ENCODE measurements at places on chromosomes 6 and 20.

DNA sequence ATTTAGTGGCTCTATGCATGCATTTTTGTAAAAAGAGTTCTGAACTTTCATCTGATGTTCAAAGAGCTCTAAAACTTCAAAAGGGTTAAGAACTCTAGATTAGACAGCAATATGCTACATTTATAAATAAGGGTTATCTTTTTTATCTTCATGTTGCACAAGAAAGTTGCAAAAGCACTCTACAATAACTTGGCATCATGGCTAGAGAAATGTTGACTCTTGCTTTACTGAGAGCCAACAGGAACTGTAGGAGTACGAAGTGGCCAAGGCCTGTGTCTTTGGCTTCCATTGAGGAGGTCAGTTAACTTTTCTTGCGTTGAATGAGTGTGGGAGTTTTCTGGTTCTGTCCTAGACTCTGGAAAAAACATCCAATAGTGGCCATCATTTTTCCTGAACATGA lies 516.9 kb downstream of the TFAP2B start:
- H3K4me3 ChIP-seq: no peak overlapping the region
- no peaks in the 10 kb centered on the region for H3K27me3 ChIP-seq
- no peaks in the 10 kb centered on the region for H3K36me3 ChIP-seq
- no peak for DNase-seq
- no peak overlapping the region for H3K27ac ChIP-seq
- no peaks in the 10 kb centered on the region for H3K4me1 ChIP-seq

GRCh38 chr6:154447954-154448353 lies 62.5 kb downstream of the CNKSR3 start:
- H3K36me3 ChIP-seq: peaks cover 2% of the 10 kb centered on the region
- H3K4me1 ChIP-seq: peaks cover 8% of the 10 kb centered on the region
- H3K27me3 ChIP-seq: no peaks in the 10 kb centered on the region
- peak; percentile 55 for DNase-seq
- peak overlapping the region; percentile 46 for H3K27ac ChIP-seq

- no peaks in the 10 kb centered on the region for H3K36me3 ChIP-seq
- H3K4me1 ChIP-seq: peaks cover 5% of the 10 kb centered on the region
- no peak for DNase-seq
- H3K4me3 ChIP-seq: no peak overlapping the region
Measured at GRCh38 chr20:62631336-62632308, 10.7 kb upstream of the SLCO4A1 start.

DNA sequence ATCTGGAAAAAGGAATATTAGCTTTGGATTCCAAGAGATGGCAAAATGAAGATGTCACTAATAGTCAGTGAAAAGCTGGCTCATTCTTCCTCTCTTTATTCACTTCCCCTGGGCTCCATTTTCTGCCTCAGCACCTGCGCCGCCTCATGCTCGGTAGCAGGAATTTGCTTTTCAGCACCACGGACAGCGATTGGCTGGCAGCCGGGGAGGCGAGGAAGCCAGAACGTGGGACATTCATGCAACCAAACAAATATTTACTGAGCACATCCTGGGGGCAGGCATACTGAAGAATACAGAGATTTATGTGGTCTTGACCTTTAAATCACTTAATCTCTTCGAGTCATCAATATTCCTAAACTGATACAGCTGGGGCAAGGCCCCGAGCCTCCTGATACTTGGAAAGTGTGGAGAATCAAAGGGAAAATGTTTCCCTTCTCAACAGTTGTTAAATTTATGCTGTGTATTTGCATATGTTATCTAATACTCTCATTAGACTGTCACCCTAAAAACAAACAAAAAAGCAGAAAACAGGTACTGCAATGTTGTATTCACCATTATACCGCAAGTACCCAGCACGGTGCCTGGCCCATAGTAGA lies 12.1 kb upstream of the PDYN start:
- peaks cover 2% of the 10 kb centered on the region for H3K27me3 ChIP-seq
- no peak overlapping the region for H3K4me3 ChIP-seq
- H3K27ac ChIP-seq: no peak overlapping the region
- H3K4me1 ChIP-seq: no peaks in the 10 kb centered on the region
- peak; percentile 45 for DNase-seq

DNA sequence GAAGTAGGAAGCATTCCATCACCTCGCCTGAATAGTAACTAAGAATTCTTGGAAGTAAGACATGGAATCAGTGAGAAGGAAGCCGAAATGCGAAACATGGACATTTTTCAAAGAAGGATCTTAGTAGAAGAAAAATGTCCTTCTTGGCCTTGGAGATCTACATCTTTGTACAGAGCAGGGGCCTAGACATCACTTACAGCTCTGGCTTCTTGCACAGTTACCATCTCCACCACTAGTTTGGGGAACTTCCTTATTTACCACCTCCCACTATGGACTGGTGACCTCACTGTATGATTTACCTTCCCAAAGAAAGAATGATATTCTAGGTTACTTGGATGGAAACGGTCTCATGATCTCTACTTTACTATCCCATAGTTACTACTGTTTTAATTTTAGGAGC lies 15.7 kb downstream of the CASS4 start:
- peak overlapping the region; percentile 96 for H3K27ac ChIP-seq
- no peak overlapping the region for H3K4me3 ChIP-seq
- H3K27me3 ChIP-seq: no peaks in the 10 kb centered on the region
- DNase-seq: no peak
- peaks cover 9% of the 10 kb centered on the region for H3K36me3 ChIP-seq

- no peak overlapping the region for H3K27ac ChIP-seq
- peaks cover 3% of the 10 kb centered on the region for H3K4me1 ChIP-seq
- no peaks in the 10 kb centered on the region for H3K27me3 ChIP-seq
Measured at GRCh38 chr20:50991076-50991475, 31.8 kb downstream of the KCNG1 start.

- no peak overlapping the region for H3K4me3 ChIP-seq
- H3K4me1 ChIP-seq: no peaks in the 10 kb centered on the region
- no peaks in the 10 kb centered on the region for H3K36me3 ChIP-seq
Measured at GRCh38 chr6:131813991-131814390, 6.2 kb downstream of the ENPP1 start.

GRCh38 chr20:44896583-44896982 lies 11.1 kb downstream of the YWHAB start:
- H3K27ac ChIP-seq: peak overlapping the region; percentile 51
- no peak overlapping the region for H3K4me3 ChIP-seq

- H3K4me3 ChIP-seq: no peak overlapping the region
- H3K36me3 ChIP-seq: no peaks in the 10 kb centered on the region
- peaks cover 4% of the 10 kb centered on the region for H3K4me1 ChIP-seq
- H3K27ac ChIP-seq: no peak overlapping the region
- peak; percentile 49 for DNase-seq
Measured at GRCh38 chr6:63352544-63353285, 32.9 kb upstream of the LGSN start.

GRCh38 chr6:53750052-53750650 lies 44.7 kb upstream of the LRRC1 start:
- H3K27ac ChIP-seq: no peak overlapping the region
- no peaks in the 10 kb centered on the region for H3K36me3 ChIP-seq
- DNase-seq: no peak
- H3K4me1 ChIP-seq: peaks cover 3% of the 10 kb centered on the region
- H3K4me3 ChIP-seq: no peak overlapping the region

GRCh38 chr6:10733151-10733715 lies 10.4 kb downstream of the TMEM14C start:
- H3K27me3 ChIP-seq: no peaks in the 10 kb centered on the region
- peaks cover 35% of the 10 kb centered on the region for H3K36me3 ChIP-seq
- H3K4me1 ChIP-seq: peaks cover 3% of the 10 kb centered on the region
- H3K27ac ChIP-seq: no peak overlapping the region
- DNase-seq: no peak
- no peak overlapping the region for H3K4me3 ChIP-seq

DNA sequence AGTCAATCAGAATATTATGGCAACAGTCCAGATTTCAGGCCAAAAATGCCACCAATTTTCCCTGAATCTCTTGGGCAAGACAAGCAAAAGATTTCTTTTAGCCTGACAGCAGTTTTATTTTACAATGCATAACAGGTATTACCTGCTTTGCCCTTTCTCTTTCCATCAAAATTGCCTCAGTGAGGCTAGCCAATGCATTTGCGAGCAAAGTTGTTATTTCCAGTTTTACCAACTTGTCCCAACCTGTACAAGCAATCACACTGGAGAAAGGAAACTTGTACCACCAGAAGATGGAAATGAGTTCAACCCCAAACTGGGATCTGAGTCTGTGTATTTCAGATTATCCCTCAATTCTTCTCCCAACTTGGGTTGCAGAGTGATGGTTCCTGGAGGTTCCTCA lies 279.9 kb upstream of the CDYL start:
- no peaks in the 10 kb centered on the region for H3K36me3 ChIP-seq
- H3K27ac ChIP-seq: no peak overlapping the region
- no peak overlapping the region for H3K4me3 ChIP-seq
- DNase-seq: no peak
- H3K4me1 ChIP-seq: no peaks in the 10 kb centered on the region

- H3K4me3 ChIP-seq: no peak overlapping the region
- no peak for DNase-seq
- H3K36me3 ChIP-seq: peaks cover 89% of the 10 kb centered on the region
- H3K27me3 ChIP-seq: no peaks in the 10 kb centered on the region
- no peak overlapping the region for H3K27ac ChIP-seq
Measured at GRCh38 chr20:32449057-32449889, 91.1 kb downstream of the ASXL1 start.

- no peaks in the 10 kb centered on the region for H3K27me3 ChIP-seq
- no peak overlapping the region for H3K4me3 ChIP-seq
- H3K4me1 ChIP-seq: peaks cover 28% of the 10 kb centered on the region
- no peaks in the 10 kb centered on the region for H3K36me3 ChIP-seq
Measured at GRCh38 chr6:4355241-4355640, 219.9 kb upstream of the ECI2 start.

DNA sequence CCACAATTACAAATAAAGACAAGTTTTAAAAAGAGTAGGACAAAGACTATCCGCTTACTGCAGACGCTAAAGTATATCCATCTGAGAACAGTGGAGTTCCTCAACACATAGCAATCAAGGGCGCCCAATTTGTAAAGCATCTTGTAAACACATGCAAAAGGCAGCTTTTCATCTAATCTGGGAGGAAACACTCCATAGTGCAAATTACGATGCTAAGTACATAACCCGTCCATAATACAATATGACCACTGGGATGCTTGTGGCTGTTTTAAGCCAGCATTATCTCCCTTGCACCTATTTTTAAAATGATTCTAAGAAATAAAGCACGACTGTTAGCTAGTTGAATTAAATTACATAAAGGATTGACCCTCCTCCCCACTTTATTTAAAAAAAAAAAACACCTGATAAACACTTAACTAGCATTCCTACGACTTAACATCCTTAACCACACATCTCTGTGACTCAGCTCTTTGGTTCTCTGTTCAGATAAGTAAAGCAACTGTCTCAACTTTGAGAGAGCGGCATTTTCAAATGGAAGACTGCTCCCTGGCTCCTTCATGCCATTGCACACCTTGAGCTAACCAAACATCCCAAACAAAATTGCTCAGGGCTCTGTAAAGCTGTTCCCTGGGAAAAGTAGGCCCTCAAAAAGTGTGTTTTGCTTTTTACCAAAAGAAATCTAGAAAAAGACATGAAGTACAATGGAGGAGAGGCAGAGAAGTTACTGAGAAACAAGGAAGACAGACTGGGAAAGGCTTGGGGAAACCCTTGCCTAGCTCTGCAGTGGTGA lies 14.2 kb downstream of the SLC22A23 start:
- peaks cover 14% of the 10 kb centered on the region for H3K27me3 ChIP-seq
- peak; percentile 76 for DNase-seq
- H3K27ac ChIP-seq: no peak overlapping the region
- no peaks in the 10 kb centered on the region for H3K36me3 ChIP-seq
- H3K4me1 ChIP-seq: peaks cover 10% of the 10 kb centered on the region

- H3K27ac ChIP-seq: no peak overlapping the region
- no peaks in the 10 kb centered on the region for H3K27me3 ChIP-seq
- H3K36me3 ChIP-seq: no peaks in the 10 kb centered on the region
- DNase-seq: peak; percentile 63
- H3K4me3 ChIP-seq: no peak overlapping the region
Measured at GRCh38 chr20:3687655-3688054, 5.8 kb upstream of the ADAM33 start.

DNA sequence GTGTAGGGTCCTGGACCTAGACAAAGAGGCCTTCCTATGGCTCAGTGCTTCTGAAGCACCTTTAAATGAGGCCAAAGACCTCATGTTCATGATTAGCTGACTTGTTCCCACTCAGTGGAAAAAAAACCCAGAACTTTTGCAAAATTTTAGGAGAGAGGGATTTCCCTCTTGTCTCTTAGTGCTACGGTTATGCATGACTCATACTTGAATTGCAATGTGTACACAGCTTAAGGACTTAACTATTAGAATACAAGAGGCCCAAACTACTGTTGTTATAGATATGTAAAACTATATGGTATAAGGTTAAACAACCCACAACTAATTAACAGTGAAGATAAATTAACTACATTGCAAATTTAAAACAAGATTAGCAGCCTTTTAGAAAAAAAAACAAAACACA lies 32.3 kb upstream of the HLA-A start:
- no peaks in the 10 kb centered on the region for H3K4me1 ChIP-seq
- no peaks in the 10 kb centered on the region for H3K36me3 ChIP-seq
- H3K27ac ChIP-seq: no peak overlapping the region
- peak; percentile 11 for DNase-seq

- H3K4me1 ChIP-seq: no peaks in the 10 kb centered on the region
- H3K4me3 ChIP-seq: no peak overlapping the region
- no peak overlapping the region for H3K27ac ChIP-seq
- H3K27me3 ChIP-seq: no peaks in the 10 kb centered on the region
- no peak for DNase-seq
- H3K36me3 ChIP-seq: no peaks in the 10 kb centered on the region
Measured at GRCh38 chr20:39528436-39528835, 566.3 kb downstream of the DHX35 start.

DNA sequence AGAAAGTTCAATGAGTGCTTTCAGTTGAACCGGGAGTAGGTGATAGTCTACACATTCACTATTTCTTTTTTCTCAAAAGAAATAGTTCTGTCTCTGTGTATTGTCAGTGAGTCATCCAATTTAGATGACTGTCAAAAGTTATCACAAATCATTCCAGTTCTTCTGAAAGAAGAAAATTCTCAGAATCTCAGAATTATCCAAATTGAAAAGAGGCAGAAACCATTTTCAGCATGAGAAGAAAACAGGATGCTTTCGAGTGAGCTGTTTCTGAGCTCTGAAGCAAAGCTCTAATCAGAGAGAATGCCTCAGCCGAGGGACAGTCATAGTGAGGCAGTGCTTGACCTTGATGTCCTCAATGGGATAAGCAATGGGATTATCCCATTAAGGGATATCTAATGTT lies 97.9 kb downstream of the HUS1B start:
- no peak for DNase-seq
- H3K27ac ChIP-seq: no peak overlapping the region
- no peaks in the 10 kb centered on the region for H3K4me1 ChIP-seq
- H3K4me3 ChIP-seq: no peak overlapping the region

GRCh38 chr6:142294679-142295078 lies 7.1 kb upstream of the ADGRG6 start:
- no peak overlapping the region for H3K4me3 ChIP-seq
- H3K36me3 ChIP-seq: no peaks in the 10 kb centered on the region
- H3K27me3 ChIP-seq: no peaks in the 10 kb centered on the region
- no peak for DNase-seq
- H3K27ac ChIP-seq: no peak overlapping the region

- H3K4me1 ChIP-seq: peaks cover 4% of the 10 kb centered on the region
- H3K27ac ChIP-seq: no peak overlapping the region
- peak; percentile 43 for DNase-seq
- H3K4me3 ChIP-seq: no peak overlapping the region
Measured at GRCh38 chr6:17458966-17459365, 65.6 kb downstream of the CAP2 start.

- H3K27me3 ChIP-seq: peaks cover 18% of the 10 kb centered on the region
- no peaks in the 10 kb centered on the region for H3K36me3 ChIP-seq
- H3K27ac ChIP-seq: no peak overlapping the region
- no peak overlapping the region for H3K4me3 ChIP-seq
Measured at GRCh38 chr20:62500237-62500864, 24.6 kb upstream of the GATA5 start.

Data from IMR-90 (cell line).